ENCODE measurements at places on chromosomes 2 and 18.

- no peak for DNase-seq
These were observed 20.2 kb downstream of the CHST10 start for GRCh38 chr2:100397118-100397860.

DNA sequence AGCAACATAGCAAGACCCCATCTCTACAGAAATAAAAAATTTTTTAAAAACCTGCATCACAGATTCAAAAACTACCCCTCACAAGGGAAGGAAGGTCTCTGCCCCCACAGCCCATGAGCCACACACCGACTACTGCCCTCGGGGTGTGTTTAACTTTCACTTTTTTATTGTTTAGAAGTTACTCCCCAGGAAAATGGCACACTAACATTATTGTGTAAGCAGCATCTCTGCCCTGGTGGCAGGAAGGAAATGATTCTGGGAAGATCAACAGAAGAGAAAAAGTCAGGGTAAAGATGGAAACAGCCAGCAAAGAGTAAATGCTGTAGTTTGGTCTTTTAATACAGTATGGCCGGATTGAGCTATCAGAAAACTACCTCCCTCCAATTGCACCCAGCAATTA, 21.9 kb downstream of the TRABD2A start:
- DNase-seq: no peak

DNA sequence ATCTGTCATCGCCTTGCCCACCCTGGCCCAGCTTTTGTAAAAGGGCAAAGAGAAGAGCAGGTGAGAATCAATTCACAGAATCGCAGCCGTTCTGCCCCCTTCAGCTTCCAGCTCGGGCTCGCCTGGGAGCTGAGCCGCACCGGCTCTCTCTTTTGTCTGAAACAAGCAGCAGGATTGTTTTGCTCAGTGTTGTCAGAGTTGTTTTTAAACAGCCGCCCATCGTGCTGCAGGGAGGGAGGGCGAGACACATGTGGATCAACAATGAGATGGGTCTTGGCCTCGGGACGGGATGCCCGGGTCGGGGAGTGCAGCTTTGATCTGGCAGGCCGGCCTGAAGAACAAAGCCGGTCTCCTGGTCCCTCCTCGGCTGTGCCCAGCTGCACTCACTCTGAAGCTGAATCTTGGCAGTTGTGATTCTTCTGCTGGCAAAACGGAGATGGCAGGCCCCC, 39.7 kb upstream of the HDAC4 start:
- DNase-seq: no peak

DNA sequence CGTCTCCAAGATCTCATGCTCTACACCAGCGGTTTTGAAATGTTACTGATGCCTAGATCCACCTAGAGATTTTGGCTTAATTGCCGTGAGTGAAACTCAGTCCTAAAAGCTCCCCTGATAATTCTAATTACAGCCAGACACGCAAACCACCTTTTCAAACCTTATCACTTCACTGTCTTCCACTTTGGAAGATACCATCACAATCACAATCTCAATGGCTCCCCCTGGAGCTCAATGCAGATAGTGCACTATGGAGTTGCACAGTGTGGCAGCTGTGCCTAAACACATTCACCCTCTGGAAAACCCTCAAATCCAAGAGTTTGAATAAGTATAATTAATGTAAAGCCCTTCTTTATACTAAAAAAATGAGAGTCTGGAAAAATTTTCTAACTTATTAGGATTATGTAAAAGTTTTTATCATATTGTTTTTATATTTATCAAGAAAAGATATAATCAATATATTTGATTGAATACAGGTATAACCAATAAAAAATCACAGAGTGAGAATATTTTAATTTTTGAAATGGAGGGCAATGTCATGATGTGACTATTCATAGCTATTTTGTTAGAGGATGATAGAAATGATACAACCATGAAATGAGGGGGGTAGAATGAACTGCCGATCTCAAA, 102.9 kb upstream of the SLC8A1 start:
- peak; percentile 0 for DNase-seq

GRCh38 chr2:70930371-70931329, 5.0 kb upstream of the ATP6V1B1 start:
- DNase-seq: no peak

DNA sequence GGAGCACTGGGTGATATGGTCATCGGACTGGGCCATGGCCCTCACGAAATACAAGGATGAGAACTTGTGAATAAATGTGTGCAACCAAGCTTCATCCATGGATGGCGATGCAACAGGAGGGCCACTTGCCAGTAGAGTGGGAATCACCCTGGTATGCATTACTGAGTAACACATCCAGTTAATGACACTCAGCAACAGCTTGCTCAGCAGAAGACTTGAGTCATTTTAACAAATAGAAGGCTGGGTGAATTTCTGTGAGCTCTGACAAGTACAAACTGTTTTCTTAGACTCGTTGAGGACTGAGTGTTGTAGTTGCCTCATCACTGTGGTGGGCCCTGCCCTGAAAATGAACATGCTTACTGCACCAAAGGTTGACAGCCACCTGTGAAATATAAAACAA, 221.6 kb downstream of the NCKAP5 start:
- no peak for DNase-seq

DNA sequence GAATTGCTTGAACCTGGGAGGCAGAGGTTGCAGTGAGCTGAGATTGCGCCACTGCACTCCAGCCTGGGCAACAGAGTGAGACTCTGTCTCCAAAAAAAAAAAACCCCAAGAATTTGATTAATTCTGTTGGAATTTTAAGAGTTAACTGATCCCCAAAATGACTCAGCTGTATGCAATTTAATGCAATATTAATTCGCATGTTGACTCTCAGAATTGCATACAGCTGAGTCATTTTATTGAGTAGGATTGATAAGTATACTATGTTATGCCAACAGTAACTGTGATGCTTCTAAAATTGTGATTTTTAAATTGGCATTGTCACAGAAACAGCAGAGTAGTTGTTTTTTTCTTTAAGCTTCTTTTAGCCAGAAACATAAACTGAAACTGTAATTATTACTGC, 19.6 kb downstream of the MSH2 start:
- no peak for DNase-seq

DNA sequence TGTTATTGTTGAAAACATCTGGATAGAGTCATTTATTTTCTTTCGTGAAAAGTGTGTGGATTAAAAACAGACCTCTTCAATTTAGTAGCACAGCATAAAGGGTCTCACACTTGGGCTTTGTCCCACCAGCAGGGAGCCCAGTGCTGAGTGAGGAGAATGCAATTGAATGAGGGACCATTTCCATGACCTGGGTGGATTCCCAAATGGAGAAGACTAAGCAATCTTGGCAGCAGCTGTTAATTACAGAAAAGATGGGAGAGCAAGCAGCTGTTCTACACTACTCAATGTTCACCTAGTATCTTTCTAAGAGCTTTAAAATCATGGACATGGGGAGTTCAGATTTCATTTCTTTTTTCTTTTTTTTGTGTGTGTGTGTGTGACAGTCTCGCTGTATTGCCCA, 121.8 kb upstream of the FN1 start:
- DNase-seq: no peak

- DNase-seq: no peak
These were observed 4.4 kb downstream of the DDX18 start for GRCh38 chr2:117818921-117819320.

DNA sequence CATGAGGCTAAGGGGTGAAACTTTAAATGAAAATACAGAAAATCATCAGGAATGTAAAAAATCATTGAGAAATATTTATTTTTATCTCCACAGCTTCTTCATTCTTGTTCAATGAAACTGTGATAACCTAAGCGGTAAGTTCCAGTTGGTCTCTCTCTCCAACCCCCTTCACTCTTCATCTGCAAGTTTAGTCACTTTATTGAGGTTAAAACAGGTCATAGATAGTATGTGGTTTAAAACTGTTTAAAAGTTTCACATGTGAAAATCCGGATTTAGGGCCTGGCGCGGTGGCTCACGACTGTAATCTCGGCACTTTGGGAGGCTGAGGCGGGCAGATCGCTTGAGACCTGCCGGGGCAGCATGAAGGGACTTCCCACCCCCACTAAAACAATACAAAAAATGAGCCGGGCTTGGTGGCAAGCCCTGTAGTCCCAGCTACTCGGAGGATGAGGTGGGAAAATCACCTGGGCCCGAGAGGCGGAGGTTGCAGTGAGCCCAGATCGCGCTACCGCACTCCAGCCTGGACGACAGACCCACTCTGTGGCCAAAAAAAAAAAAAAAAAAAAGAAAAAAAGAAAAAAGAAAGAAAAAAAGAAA, 1.6 kb upstream of the PHLPP1 start:
- no peak for DNase-seq

- DNase-seq: no peak
These were observed 83.0 kb upstream of the ATG16L1 start for GRCh38 chr2:233168445-233168844.

DNA sequence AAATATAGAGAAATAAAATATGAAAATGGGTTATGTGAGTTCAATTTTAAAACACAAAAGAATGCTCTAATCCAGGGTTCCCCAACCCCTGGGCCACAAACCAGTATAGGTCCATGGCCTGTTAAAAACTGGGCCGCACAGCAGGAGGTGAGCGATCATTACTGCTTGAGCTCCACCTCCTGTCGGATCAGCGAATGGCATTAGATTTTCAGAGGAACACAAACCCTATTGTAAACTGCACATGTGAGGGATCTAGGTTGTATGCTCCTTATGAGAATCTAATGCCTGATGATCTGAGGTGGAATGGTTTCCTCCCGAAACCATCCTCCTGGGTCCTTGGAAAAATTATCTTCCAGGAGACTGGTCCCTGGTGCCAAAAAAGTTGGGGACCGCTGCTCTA, 34.7 kb downstream of the TTR start:
- DNase-seq: no peak

DNA sequence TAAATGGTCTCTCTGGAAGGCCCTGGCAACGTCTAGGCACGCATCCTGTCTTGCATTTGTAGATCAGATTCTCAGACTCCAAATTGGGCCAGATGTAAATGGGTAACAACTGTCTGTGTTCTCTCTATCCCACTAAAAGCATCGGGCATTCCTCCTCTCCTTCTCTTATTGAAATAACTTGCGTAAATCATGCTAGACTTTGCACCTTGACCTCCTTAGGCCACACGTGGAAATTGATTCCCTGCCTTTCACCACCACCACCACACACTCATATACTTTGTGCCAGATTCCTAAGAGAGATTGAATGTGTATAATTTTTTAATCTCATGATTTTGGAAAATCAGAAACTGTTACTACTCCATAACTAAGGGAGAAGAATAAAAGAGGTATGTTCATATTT, 21.3 kb downstream of the MAPRE3 start:
- no peak for DNase-seq

DNA sequence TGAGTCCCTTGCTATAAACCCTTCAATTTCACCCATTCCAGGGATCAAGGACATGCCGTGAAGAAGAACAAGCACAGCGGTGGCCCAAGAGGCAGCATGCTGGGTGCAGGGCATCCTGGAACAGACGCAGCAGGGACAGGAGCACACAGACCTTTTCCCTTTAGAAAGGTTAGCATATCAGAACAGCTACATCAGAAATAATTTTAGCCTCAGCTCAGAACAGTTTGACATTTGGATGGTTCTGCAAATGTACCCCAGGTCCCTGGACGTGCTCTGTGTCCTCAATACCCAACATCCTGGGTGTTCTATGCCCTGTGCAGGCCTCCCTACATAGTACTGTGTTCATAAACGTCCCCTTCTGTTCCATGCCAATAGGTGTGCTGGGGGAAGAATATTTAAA, 80.4 kb downstream of the MYOM1 start:
- DNase-seq: no peak

- DNase-seq: no peak
These were observed 77.1 kb downstream of the SFXN5 start for GRCh38 chr2:72994282-72994990.

DNA sequence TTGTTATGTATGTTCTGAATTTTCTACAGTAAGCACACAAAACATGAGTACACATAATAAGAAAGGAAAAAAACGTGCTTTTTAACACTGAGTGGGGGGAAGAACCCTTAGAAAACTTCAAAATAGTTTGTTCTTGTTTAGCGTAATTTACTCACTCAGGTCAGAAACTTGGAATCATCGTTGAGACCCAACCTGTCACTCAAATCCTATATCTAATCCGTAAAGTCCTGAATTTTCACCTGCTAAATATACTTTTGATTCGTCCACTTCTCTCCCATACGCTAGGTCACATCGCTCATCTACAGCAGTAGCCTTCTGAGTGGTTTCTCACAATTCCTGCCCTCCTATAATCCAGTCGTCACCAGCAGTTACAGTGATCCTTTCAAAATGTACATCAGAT, 767 bp downstream of the TPRKB start:
- no peak for DNase-seq

GRCh38 chr2:53509831-53510388, 257.7 kb upstream of the CHAC2 start:
- no peak for DNase-seq

DNA sequence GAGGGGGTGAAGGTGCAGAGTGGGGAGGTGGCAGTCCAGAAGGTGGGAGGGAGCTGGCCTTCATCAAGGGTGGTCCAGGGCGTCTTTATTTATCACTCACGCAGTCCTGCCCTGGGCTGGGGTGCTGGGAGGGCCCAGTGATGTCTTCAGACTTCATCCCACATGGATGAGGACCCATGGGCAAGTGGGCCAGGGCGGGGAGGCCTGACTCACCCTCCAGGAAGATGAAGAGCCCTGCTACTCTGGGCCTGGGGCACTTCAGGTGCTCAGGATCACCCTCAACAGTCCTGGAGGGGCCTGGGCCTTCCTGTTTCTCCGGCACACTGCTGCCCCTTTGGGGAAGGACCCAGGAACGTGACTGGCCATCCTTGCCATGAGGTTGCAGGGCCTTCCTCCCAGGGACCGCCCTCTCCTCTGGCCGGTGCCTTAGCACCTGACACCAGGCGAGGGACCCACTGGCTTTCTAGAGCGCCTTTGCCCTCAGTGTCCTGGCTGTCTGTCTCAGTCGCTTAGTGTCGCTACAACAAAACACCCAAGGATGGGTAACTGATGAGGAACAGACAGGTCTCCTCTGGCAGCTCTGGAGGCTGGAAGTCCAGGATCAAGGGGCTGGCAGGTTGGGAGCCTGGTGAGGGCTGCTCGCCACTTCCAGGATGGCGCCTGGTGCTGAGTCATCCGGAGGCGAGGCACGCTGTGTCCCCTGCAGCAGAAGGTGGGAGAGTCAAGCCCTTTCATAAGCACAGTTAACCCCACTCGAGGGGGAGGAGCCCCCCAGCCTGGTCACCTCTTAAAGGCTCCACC, 57.8 kb upstream of the HS6ST1 start:
- DNase-seq: no peak

GRCh38 chr2:189236066-189236465, 56.5 kb upstream of the COL5A2 start:
- DNase-seq: no peak

GRCh38 chr2:62611854-62612253, 93.7 kb upstream of the EHBP1 start:
- no peak for DNase-seq

All from CD4-positive, alpha-beta T cell (primary cell).